ENCODE measurements at places on chromosomes 3 and 15.
A peak's percentile ranks its signal among the peaks of the same experiment; 100 is the strongest.

DNA sequence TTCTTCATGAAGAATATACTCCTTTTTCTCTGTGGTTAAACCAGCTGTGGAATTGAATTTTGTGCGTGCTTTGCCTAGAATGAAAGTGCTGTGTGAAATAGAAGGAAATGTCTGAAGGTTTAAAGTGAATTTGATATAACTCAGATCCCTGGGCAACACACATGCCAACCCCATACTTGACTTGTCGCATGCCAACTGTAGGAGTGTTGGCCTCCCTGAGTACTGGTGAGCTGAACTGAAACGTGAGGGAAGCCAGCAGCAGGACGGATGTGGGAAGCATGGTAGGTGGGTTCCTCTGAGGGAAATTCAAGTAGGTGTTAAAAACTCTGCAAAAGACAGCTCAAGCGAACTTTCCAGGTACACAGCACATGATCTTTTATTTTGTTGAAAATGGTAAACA lies 14.7 kb downstream of the FAN1 start:
- DNase-seq: no peak

- DNase-seq: no peak
Measured at GRCh38 chr3:29889215-29889614, 608.3 kb downstream of the RBMS3 start.

DNA sequence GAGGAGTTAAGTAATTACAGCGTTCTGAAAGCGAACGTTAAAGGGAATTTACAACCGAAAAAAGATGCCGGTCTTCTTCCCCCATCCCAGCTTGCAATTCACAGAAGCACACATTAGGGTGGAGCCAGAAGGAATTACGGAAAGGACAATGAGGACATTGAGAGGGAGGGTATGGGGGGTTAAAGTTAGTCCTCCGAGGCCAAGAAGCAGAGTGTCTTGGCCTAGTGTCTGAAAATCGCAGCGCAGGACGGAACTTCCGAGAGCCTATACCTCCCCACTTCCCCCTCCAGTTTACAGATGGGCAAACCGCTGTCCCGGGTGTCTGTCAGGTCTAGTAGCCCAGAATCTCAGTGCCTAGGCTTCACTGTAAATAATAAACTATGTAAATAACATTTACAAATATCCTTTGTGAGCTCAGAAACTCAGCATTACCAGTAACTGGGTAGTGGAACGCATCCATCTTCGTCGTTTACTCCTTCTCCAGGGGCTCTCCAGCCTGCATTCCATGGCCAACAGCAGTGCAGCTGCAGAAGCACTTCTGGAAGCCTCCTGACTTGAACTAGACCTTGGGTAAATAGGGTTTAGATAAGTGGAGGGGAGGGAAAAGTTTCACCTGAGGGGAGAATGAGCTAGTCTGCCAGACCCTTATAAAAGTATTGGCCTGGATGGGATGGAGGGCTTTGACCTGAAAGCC lies 922 bp downstream of the ADPRH start:
- DNase-seq: peak; percentile 49

DNA sequence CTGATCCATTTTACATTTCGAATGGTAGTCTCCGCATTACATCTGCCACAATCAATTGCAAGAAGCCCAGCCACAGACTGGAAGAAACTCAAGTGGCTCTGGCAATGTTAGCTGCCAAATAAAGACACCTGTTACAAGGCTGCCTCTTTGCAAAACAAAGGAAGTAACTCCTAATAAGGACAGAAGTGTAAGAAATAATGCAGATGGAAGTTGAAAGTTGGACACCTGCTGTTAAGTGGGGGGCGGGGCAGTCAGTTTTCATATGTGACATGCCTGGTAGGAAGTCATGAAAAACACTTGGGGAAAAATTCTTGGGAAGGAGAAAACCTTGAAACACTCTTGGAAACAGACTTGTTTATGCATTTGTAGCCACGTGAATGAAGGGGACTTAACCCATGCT lies 54.1 kb upstream of the ATP2C1 start:
- DNase-seq: no peak

DNA sequence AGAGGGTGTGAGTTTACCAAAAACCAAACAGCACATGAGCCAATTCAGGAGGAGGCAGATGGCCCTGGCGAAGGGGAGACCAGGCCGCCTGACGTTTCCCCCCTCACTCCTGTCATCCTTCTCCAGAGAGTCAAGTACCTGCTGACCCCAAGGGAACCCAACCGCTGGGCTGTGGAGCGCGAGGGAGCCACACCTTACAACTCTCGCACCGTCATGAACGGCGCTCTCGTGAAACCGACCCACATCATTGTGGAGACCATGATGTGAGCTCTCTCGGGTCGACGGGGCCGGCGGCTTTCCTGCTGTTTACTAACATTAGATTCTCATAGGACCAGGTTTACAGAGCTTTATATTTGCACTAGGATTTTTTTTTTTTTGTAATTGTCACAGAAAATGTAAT lies 55.4 kb downstream of the GRIP2 start:
- no peak for DNase-seq

- DNase-seq: peak; percentile 90
Measured at GRCh38 chr3:197878427-197878826, 71.6 kb upstream of the RPL35A start.

DNA sequence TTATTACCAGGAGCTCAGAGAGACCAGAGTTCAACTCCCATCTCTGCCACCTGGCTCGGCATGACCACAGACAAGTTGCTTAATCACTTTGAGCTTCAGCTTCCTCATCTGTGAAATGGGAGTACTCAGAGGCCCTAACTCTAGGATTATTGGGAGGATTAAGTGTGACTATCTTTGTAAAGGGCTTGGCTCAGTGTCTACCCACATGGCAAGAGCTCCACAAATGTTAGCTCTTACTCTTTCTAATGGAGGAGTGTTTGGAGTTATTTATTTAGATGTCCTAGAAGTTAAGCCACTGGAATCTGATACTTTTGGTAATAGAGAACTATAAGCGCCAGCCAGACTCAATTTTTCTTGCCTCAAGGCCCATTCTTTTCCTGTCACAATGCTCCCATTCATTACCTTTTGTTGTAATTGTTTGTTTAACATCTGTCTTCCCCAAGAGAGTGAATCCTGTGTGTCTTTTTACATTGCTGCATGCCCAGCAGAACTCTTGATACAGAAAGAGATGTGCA lies 12.3 kb upstream of the LMCD1 start:
- no peak for DNase-seq

- DNase-seq: no peak
Measured at GRCh38 chr15:86833595-86833994, 753.9 kb downstream of the AGBL1 start.

DNA sequence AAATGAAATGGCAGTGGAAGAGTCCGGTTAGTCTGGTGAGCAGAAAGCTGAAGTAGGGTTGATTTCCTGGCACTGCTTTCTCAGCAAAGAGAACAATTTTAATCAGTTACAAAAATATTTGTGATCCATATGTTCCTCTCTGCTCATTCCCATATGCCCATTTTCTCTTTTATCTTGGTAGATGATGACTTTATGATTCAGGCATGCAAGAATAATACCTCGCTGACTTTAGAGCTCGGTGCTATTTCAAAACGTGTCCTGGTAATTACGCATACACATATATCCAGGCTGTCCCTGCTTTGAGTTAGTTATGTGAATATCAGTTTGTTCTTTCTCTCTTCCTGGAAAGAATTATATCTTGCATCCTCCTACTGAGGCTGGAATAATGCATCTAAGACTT lies 38.5 kb downstream of the ARPP21 start:
- no peak for DNase-seq

- DNase-seq: no peak
Measured at GRCh38 chr3:50167069-50167840, 12.1 kb downstream of the SEMA3F start.

DNA sequence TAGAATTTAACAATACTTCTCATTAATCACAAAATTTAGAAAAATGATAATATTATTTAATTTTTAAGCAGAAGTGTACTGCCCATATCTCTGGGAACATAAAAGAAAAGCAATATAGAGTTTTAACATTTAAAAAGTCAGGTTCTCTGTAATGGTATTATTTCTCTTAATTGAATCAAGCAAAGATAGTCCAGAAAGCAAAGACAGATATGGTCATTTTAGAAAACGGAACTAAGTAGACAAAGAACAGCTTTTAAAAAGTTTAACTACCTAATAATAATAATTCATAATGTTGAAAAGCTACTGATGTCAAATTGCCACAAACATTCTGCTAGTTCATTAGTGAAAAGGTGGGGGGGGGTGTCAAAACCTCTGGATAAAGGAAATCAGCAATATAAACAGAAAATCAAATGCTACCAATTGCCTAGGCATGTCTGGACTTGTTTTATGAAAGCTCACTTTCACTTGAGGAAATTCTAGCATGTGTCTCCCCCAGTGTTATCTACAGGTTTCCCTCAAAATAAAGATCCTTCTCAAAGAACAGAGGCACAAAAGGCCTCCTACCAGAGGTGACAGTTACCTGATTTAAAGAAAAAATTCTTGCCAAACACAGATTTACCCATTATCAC lies 1.7 kb downstream of the ZMAT3 start:
- no peak for DNase-seq

GRCh38 chr3:51999846-52000245 lies 4.2 kb upstream of the RPL29 start:
- DNase-seq: no peak

- no peak for DNase-seq
Measured at GRCh38 chr3:87780811-87781210, 278.0 kb downstream of the CGGBP1 start.

- no peak for DNase-seq
Measured at GRCh38 chr3:125050488-125051090, 5.2 kb downstream of the HEG1 start.

- DNase-seq: no peak
Measured at GRCh38 chr3:33883951-33884561, 85.6 kb downstream of the PDCD6IP start.

GRCh38 chr3:160097478-160097877 lies 108.8 kb downstream of the IL12A start:
- no peak for DNase-seq

DNA sequence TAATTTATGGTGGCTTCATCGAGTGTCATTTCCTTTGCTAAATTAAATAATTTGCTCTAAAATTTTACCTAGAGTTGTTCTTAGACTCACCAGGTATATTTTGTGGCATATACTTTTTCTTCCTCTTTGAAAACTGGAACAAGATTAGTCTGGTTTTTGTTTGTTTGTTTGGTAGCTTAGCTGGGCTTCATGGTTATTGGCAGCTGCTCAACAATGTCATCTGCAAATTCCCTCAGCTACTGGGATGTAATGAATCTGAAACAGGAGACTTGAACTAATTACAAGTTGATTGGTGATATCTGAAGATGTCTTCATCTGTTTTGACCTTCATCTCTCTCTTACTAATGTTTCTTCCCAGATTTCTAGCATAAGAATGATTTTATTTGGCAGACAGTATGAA lies 270.5 kb upstream of the P2RY1 start:
- no peak for DNase-seq

DNA sequence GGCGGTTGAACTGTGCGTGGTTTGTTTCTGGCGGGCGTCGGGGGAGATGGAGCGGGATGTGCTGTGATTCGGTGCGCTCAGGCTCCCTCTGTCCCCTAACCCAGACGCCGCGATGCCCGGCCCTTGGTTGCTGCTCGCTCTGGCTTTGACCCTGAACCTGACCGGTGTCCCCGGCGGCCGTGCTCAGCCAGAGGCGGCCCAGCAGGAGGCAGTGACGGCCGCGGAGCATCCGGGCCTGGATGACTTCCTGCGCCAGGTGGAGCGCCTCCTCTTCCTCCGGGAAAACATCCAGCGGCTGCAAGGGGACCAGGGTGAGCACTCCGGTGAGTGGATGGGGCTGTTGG lies 1.2 kb downstream of the TRH start:
- no peak for DNase-seq

DNA sequence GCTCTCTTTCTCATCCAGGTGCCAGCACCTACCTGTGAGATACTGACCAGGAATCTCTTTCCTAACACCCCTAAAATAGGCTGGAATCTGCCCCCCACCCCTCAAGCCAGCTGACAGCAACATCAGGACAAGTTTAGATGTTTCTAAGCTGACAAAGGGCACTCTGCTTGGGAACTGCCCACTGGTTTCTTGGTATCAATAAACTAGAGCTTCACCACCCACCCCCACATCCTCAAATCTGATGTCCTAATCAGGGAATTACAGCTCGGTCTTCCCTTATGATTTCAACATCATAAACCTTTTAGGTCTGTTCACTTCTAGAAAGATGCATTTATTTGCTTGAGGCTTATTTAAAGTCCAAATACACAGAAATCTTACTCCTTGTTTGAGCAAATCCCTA lies 34.7 kb downstream of the CEP19 start:
- no peak for DNase-seq

GRCh38 chr3:50338965-50339364 lies 1.7 kb downstream of the RASSF1 start:
- peak; percentile 53 for DNase-seq

DNA sequence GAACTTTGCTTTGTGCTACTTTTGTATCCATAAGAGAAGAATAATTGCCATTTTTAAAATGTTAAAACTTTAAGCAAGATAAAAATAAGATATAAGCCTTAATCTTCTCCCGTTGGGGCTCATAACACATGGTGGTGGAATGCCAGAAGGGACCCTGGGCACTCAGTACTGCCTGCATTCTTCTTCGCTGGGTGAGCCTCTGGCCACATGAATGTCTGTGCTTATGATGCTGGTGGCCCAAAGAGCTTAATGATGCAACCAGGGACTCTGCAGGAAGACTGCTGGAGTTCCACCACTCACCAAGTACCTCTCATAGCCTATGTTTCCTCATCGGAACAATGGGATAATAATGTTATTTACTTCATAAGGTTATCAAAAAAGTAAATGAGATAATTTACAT lies 103.6 kb downstream of the ERC2 start:
- no peak for DNase-seq

GRCh38 chr15:88699861-88700260 lies 61.0 kb downstream of the ISG20 start:
- no peak for DNase-seq

GRCh38 chr3:141389703-141390102 lies 21.4 kb downstream of the ZBTB38 start:
- DNase-seq: no peak

GRCh38 chr3:68334367-68334986 lies 597.9 kb downstream of the TAFA4 start:
- DNase-seq: no peak

DNA sequence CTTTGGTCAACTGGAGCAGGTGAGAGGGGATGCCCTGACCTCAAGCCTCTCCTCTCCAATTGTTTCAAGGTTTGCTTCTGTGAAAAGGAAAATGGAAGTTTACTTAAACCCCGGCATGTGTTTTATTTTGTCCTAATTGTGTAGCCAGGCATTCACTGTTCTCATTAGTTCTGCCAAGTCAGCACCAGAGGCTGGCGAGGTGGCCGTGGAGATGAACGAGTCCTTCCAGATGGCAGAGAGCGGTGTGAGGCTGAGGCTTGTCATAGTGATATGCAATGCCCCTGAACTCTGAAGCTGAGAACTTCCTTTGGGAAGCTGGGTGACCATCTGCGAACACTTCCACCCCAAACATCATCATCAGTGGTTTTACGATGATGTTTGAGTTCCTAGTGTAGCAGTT lies 199.6 kb downstream of the TJP1 start:
- DNase-seq: no peak

- DNase-seq: no peak
Measured at GRCh38 chr3:3180456-3180855, 965 bp upstream of the CRBN start.

Measured in Kasumi-1 (cell line).